ENCODE measurements at places on chromosomes 12 and 14.
A peak's percentile ranks its signal among the peaks of the same experiment; 100 is the strongest.

DNA sequence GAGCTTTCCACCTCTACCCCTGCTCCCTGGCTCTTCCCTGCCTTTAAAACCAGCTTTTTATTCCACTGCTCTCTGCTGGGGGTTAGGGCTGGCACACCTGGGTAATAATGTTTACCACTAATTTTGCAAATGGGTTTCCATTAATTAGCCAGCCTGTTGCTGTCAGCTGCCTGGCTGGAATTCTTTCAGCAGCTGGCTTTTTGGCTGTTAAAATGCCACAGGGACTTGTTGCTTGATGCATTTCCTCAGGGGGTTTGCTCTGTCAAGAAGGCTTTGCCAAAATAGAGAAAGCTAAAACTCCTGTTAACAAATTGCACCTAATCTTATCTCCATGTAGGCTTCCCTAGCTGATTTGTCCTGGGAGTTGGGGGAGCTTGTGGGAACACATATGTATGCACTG is 51.8 kb upstream of the PSMC1 start:
- no peak for DNase-seq

GRCh38 chr14:83163016-83163415 is 1629.4 kb upstream of the SEL1L start:
- DNase-seq, result no peak

DNA sequence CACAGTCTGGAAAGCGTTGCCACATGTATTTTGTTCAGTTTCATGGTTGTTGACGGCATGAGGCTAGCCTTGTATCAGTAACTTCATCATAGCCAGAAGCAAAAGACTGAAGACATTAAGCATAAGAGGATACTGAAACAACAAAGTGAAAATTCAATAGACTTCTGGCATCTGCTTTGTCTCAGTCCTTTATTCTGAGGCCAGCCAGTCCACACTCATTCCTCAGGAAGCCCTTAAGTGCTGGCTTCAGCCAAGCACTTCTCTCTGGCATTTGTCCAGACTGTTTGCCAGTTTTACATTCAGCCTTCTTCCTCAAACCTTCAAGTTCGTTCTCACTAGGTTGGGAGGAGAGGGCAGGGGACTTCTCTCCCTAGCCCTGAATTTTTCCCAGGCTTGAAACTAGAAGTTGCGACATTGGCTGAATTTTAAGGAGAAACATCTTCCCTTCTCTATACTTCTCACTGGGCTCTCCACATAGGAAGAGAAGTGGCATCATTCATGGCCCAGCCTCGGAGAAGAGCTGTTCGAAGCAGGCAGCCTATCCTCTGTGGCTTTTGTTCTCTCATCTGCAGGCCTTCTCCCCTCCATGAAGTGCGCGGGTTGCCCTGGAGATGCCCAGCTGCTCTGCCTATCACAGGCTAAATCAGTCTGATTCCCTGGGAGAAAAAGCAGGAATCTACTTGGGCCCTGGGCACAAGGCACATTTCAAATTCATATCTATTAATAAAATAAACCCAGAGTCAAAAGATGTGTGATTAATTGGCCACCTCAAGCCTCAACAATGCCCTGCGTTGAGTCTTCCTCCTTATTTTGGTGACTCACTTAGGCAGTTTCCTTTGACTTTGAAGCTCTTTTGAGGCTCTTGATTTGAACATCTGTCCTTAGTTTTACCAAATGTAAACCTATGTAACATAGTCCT is 130.9 kb upstream of the PLEKHA5 start:
- DNase-seq, result peak; percentile 3

DNA sequence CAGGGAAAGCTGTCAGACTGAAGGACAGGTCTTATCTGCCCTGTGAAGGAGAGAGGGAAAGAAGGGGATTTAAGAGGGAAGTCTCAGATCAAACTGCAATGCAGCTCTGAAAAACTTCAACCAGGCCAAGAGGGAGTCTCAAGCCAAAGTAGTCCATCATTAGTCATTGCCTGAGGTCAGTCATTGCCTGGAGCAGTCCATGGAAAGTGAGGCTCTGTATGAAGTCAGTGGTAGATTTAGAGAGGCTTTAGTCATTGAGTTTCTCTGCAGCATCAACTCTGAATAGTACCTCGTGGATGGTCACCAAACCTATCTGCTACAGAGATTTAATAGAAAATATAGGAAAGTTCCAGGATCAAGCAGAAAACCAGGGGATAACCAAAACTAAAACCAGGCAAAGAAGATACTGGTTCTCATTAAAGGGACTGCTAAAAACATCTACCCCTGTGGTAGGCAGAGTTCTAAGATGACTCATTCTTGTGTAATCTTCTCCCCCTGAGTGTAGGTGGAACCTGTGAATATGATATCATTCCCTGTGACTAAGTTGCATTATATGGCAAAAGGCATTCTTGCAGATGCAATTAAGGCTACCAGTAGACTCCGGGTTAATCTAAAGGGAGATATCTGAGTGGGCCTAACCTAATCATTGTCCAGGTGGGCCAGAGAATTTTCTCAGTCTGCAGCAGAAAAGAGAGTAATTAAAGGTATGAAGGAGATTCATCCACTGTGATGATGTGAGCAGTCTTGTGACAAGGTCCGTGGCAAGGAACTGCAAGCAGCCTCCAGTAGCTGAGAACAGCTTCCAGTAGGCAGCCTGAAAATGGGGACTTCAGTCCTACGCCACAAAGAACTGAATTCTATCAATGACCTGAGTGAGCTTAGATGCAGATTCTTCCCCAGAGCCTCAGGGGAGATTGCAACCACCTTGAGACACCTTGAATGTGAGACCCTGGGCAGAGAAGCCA is 123.1 kb downstream of the GALC start:
- DNase-seq, result no peak

DNA sequence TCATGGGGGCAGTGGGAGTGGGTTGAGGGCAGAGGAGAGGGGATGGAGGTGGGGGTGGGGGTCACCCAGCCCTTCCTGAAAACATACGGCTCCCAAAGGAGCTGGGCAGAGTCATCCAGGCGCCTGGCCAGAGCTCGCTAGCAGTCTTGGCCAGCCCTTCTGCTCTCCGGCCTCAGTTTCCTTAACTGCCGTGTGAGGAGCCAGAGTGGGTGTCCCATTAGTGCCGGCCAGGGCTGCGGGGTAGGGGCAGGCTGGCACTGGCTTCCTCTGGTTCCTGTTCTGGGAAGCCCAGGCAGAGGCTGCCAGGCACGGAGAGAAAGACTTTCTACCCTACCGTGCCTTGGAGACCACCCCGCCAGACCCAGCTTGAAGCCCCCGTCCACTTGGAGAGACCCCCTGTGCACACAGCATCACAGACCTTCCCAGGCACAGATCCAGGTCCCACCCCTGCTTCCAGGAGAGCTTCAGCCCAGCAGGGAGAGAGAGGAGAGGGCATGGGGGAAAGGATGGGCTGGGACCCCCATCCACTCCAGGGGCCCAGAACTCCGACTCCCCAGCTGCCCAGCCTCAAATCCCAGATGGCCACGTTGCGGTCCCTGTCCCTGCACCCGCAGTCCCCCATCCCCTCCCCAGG is 93.3 kb downstream of the RFLNA start:
- no peak for DNase-seq

DNA sequence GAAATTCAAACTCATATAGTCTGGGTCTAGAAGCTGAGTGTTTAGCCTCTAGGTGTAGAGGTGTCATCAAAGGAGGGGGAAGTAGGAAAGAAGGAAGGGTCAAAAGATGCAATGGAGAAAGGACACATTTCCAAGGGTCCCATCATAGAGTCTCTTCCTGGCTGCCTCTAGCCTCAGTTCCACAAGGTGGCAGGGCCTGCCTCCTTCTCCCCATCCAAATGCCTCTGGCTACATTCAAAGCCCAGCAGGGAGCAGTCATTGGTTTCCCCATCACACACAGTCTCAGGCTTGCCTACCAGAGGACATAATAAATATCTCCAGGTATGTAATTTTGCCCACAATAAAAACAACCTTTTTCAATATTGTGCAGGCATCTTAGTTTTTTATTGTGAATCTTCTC is 2.1 kb upstream of the CCT2 start:
- no peak for DNase-seq

- DNase-seq, result no peak
These were observed 1039.9 kb upstream of the USP15 start for GRCh38 chr12:61220337-61220736.

DNA sequence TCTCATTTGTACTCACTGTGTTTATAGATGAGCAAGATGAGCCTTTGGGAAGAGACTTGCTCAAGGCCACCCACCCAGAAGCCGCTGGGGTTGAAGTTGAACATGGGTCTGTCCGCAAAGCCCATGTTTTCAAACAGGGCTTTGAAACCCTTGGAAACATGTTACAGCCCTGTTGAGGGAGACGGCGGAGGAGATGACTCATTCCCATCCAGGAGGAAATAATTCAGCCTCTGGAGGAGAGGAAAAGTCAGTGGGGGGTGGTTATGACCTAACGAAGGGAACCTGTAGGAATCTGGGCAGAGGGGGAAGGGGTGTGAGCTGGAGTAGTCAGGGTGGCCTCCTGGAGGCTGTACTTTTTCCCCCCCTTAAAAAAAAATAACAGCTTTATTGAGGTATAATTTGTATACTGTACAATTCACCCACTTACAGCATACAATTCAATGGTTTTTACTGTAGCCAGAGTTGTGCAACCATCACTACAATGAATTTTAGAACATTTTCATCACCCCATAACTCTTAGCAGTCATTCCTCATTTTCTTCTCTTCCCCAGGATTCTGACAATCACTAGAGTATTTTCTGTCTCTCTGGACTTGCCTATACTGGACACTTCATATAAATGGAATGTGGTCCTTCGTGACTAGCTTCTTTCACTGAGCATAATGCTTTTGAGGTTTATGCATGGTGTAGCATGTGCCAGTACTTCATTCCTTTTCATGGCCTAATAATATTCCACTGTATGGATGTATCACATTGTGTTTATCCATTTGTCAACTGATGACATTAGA is 1.9 kb upstream of the RIN3 start:
- DNase-seq, result peak; percentile 95

DNA sequence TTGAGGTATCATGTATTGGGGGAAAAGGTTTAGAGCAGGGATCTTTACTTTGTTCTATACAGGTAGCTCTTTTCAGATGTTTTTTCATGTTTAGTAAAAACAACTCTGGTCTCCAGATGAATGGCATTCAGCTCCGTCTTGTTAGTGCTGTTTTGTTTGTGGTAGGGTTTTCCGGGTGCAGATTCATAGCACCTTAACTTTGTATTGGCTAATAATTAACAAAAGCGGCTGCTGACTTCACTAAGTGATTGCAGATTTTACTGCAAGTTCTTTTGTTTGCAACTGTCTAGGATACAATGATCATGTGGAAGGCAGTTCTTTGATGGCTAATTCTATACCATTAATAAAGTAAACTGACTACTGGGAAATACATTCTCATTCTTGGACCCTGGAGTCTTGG is 32.2 kb upstream of the BHLHE41 start:
- no peak for DNase-seq

DNA sequence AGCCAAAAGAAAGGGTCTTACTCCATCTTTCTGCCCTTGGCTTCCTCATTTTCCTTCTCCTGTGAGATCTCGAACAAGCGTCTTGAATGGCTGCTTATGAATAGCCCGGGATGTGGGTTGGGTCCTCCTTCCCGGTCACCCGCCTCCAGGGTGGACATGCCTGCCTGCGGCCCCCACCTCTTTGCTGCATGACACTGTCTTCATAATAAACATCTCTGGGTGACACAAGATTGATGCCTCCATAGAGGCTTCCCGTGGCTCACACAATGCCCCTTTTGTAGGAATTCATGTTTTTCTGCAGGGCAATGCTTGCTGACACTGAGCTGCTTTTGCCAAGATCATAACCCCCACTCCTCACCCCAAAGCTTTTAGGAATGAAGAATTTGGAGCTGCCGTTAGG is 125.9 kb downstream of the ZNF664 start:
- no peak for DNase-seq

GRCh38 chr14:84760489-84761126 is 769.3 kb upstream of the FLRT2 start:
- DNase-seq, result no peak

GRCh38 chr14:80695869-80696268 is 245.7 kb downstream of the CEP128 start:
- DNase-seq, result no peak

- DNase-seq, result no peak
These were observed 86.5 kb upstream of the DIO3 start for GRCh38 chr14:101474563-101475455.

GRCh38 chr12:124746649-124747425 is 116.8 kb downstream of the SCARB1 start:
- no peak for DNase-seq

- no peak for DNase-seq
These were observed 93.7 kb downstream of the HMGA2 start for GRCh38 chr12:65918021-65918420.

DNA sequence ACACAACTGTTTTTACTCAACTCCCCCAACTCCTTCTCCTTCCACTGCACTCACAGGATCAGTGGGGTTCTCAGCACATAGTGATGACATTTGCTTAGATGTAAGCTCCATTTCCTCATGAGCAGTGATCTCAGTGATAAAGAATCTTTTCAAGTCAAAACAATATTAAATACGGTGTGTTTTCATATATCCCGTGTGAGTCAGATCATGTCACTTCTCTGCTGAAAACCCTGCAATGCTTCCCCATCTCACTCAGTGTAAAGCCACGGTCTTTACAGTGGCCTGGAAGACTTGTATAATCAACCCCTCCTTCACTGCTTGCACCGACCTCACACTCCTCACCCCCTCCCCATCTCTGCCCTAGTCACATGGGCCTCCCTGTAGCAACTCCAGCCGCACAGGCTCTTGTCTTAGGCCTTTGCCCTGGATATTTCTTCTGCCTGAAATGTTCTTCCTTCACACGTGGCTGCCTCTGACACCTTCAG is 149.7 kb upstream of the ARHGAP5 start:
- DNase-seq, result peak; percentile 95

GRCh38 chr12:96850676-96851075 is 56.4 kb upstream of the NEDD1 start:
- no peak for DNase-seq

GRCh38 chr12:13102461-13103195 is 839 bp downstream of the GSG1 start:
- no peak for DNase-seq

- DNase-seq, result no peak
These were observed 445.2 kb downstream of the NAV3 start for GRCh38 chr12:78275886-78276285.

DNA sequence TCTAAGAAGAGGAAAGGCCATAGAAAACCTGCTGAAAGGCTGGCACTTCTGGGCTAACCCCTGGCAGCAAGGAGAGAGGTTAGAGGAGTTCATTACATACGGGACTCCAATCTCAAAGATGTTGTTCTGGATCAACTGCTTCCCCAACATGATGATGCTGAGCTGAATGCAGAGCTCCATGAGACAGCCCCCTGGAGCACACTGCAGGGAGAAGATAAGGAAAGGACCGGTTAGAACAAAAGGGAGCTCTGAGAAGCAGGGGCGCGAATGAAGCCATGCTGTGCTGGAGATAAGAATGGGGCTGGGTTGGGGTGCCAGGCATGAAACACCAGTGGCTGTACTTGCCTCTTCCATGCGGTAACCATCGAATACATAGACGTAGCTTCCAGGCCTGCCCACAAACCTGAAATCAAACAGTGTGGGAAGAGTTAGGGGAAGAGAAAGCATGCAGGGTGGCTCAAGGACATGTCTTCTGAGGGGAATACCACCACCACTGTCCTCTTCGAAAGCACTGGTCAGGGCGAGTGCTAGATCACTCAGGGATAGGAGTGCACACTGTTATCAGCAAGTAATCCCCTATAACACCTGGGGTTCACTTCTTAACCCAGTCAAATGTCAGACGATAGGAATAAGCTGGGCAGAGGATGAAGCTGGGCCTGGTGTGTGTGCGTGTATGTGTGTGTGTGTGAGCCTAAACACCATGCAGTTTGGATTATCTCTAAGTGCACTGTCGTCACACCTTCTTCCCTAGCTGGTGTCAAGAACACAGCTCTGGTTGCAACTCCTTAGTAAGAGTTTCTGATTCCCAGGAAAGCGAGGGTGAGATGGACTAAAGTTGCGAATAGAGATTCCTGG is 180.9 kb downstream of the NTF3 start:
- DNase-seq, result no peak

- DNase-seq, result no peak
These were observed 397.1 kb downstream of the NOVA1 start for GRCh38 chr14:26200687-26201086.
